Mesothelial cell of epicardium (in vitro differentiated cells): ENCODE measurements at places on chromosomes 2 and 18. TPM values are rescaled to one million over a fixed set of nuclear protein-coding genes. Genes with fewer than 3 reads are reported as not detected.

The DPP10 gene
- total RNA-seq: 73.0 to 82.0 TPM (median 74.1 TPM) in 3 replicates

- H3K4me1 ChIP-seq: no peaks in the 10 kb centered on the region
- H3K27ac ChIP-seq: no peak overlapping the region
- no peak for DNase-seq
- H3K4me3 ChIP-seq: no peak overlapping the region
- peaks cover 5% of the 10 kb centered on the region for H3K27me3 ChIP-seq
These were observed 206.6 kb downstream of the HAUS1 start for GRCh38 chr18:46310675-46311345.

The IL18R1 gene
- 0.71 to 2.3 TPM (median 1.1 TPM) in 3 replicates for total RNA-seq

DNA sequence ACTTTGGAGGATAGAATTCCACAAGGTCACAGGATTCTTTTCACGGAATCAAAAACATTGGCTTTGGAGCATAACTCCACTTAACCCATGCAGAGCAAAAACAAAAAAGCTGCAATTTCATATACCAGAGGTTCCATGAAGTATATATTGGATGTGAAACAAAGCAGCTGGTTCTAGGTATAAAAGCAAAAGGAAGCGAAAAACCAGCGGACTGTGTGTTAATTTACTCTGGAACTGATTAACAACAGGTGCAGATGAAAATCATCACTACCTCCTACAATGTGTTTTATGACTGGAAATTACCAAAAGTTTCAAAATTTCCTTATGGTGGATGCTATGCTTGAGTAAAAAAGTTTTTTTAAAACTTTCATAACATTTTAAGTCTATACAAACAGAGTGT lies 54.4 kb upstream of the LINC00305 start:
- peak overlapping the region; percentile 65 for H3K27ac ChIP-seq
- H3K4me1 ChIP-seq: peaks cover 27% of the 10 kb centered on the region
- no peak overlapping the region for H3K4me3 ChIP-seq
- DNase-seq: no peak
- no peaks in the 10 kb centered on the region for H3K27me3 ChIP-seq

DNA sequence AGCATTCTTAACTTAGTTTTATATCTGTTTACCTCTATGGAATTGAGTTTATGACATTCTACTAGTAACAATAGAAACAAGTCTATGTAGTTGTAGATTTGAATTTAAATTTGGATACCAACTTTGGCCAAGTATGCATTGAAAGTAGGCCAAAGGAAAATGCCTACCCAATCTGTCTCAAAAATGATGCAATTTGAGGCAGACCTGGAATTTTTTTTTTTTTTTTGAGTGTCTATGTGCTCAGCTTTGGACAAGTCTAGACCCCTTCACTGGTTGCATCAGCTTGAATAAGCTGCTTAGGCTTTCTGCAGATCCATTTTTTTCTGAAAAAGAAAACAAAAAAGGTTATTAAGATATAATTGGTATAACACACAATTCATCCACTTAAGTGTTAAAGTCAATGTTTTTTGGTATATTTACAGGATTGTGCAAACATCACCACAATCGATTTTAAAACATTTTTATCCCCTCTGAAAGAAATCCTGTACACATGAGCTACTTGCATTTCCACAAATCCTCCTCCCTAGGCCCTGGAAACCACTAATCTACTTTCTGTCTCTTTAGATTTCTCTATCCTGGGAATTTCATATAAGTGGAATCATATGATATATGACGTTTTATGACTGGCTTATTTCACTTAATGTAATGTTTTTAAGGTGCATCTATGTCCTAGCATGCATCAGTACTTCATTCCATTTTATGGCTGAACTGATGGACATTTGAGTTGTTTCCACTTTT lies 185.1 kb upstream of the CCDC68 start:
- H3K27me3 ChIP-seq: peaks cover 1% of the 10 kb centered on the region
- no peak for DNase-seq
- H3K36me3 ChIP-seq: no peaks in the 10 kb centered on the region
- H3K4me1 ChIP-seq: peaks cover 12% of the 10 kb centered on the region
- H3K27ac ChIP-seq: no peak overlapping the region

The KIF1A gene
- 46.2 to 49.5 TPM (median 48.9 TPM) in 3 replicates for total RNA-seq

- no peaks in the 10 kb centered on the region for H3K4me1 ChIP-seq
- peaks cover 1% of the 10 kb centered on the region for H3K36me3 ChIP-seq
- no peaks in the 10 kb centered on the region for H3K27me3 ChIP-seq
- H3K27ac ChIP-seq: no peak overlapping the region
- no peak overlapping the region for H3K4me3 ChIP-seq
- no peak for DNase-seq
These were observed 400.2 kb upstream of the SETBP1 start for GRCh38 chr18:44280479-44280878.

GRCh38 chr2:219692521-219692920 lies 65.1 kb downstream of the SLC4A3 start:
- H3K36me3 ChIP-seq: no peaks in the 10 kb centered on the region
- H3K27me3 ChIP-seq: no peaks in the 10 kb centered on the region
- no peak for DNase-seq

The TSGA10 gene
- 10.5 to 11.3 TPM (median 11.3 TPM) in 3 replicates for total RNA-seq

GRCh38 chr2:131085646-131086045 lies 7.6 kb downstream of the FAM168B start:
- no peaks in the 10 kb centered on the region for H3K27me3 ChIP-seq
- H3K4me1 ChIP-seq: peaks cover 7% of the 10 kb centered on the region
- H3K36me3 ChIP-seq: peaks cover 38% of the 10 kb centered on the region
- H3K27ac ChIP-seq: peak overlapping the region; percentile 23
- H3K4me3 ChIP-seq: no peak overlapping the region

The AGBL5 gene
- total RNA-seq: 40.5 to 45.0 TPM (median 43.2 TPM) in 3 replicates

GRCh38 chr18:35876243-35876642 lies 96.2 kb upstream of the RMP24 start:
- no peak overlapping the region for H3K4me3 ChIP-seq
- no peaks in the 10 kb centered on the region for H3K36me3 ChIP-seq
- H3K27ac ChIP-seq: no peak overlapping the region
- no peaks in the 10 kb centered on the region for H3K27me3 ChIP-seq
